ENCODE measurements at places on chromosomes 1 and 21.

DNA sequence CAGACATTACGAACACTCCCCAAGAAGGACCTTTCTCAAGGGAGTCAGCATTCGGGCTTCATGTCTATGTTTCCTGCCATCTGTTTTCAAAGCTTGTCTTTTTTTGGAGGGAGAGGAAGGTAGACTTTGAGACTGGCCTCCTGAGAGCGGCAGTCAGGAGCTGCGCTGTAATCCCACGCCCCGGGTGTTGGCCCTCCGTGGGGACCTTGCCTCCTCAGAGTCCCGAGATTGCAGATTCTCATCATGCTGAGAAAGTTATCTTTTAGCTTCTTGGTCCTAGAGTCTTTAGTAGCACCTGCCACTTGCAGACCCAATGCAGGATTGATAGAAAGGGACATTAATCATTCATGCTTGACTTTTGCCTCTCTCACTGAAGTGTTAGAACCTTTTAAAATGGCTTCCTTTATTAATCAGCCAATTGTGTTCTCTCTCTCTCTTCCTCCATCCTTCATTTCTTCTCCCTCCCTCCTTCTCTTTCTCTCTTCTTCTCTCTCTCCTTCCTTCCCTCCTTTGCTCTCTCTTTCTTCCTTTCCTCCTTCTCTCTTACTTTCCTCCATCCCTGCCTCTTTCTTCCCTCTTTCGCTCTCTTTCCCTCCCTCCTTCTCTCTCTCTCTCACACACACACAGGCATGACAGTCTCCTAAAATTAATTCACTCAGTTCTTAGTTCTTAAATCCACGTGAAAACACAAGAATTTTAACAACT lies 25.2 kb upstream of the GNPAT start:
- no peak for DNase-seq

DNA sequence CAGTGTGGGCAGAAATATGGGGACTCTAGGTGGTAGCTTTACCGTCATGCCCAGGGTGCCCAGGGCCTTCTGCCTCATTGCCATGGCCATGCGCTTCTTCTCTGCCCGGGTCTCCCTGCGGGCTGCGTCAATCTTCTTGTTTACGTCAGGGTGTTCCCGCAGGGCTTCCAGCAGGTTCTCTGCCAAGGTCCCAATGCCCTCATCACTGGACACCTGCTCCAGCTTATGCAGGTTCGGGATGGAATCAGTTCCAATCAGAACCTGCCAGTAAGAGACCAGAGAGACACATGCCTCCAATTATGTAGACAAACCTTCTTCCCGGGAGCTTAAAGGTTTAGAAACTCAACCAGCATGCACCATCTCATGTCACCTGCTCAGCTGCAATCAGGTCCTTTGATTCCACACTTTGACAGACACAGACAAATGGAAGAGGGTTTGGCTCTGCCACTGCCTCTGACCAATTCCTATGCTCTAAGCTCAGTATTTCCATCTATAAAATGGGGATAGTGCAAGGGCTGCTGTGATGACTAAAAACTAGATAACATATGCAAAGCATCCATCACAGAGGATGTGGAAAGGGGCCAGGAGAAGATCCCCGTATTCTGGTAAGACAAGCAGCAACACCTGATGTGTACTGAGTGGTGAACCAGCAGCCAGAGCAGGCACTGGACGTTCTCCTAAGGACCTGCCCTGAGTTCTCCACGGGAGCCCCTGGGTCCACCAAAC lies 121.2 kb downstream of the UBR4 start:
- DNase-seq = no peak

GRCh38 chr1:180997843-180998504 lies 24.7 kb downstream of the STX6 start:
- DNase-seq = no peak

DNA sequence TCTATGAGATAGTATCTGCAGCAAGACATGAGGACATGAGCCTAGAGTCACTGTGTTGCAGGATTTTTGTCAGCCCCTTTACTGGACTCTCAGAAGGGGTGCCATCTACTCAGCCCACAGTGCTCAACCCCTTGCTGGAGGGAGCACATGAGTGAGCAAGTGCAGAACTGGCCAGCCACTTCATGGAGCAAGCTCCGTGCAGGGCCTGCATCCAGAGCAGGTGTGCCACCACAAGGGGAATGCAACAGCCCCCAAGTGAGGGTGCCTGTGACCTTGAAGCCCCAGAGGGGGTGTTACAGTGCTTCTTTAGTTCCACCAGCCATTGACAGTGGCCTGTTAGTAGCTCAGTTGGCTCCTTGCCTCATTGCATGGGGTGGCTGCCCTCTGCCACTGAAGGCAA lies 649.7 kb downstream of the PLPP3 start:
- no peak for DNase-seq

DNA sequence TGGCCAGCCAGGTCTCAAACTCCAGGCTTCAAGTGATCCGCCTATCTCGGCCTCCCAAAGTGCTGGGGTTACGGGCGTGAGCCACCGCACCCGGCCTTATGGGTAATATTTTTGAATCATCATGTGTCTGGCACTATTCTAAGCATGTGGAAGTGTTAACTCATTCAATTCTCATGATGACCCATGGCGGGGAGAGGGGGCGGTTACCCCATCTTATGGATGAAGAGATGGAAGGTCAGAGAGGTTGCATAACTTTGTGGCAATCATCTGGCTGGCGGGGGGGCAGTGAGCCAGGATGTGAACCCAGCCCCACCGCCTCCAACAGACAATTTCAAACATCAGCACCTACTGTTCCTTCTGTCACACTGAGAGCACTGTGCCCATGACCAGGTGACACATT lies 11.5 kb upstream of the TAS1R2 start:
- DNase-seq = no peak

- DNase-seq = no peak
Measured at GRCh38 chr21:35316456-35316855, 267.4 kb upstream of the RUNX1 start.

DNA sequence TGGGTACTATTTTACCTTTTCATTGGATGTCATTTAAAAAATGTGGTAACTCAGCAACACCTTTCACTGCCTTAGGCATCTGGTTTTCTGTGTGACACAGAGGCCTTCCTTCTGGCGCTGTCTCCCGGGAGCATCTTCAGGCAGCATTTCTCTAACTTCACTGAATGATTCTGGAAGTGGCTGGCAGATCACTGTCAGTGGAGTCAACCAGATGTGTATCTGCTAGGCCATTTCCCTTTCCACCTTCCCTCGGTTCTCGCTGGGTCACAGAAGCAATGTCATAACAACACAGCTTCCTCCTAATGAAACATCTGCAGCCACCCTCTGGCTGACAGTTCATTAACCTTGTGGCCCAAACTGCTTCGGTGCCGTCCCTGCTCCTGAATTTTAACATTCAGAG lies 137.8 kb downstream of the KIF26B start:
- no peak for DNase-seq

GRCh38 chr1:62142496-62142895 lies 52.2 kb upstream of the L1TD1 start:
- no peak for DNase-seq

DNA sequence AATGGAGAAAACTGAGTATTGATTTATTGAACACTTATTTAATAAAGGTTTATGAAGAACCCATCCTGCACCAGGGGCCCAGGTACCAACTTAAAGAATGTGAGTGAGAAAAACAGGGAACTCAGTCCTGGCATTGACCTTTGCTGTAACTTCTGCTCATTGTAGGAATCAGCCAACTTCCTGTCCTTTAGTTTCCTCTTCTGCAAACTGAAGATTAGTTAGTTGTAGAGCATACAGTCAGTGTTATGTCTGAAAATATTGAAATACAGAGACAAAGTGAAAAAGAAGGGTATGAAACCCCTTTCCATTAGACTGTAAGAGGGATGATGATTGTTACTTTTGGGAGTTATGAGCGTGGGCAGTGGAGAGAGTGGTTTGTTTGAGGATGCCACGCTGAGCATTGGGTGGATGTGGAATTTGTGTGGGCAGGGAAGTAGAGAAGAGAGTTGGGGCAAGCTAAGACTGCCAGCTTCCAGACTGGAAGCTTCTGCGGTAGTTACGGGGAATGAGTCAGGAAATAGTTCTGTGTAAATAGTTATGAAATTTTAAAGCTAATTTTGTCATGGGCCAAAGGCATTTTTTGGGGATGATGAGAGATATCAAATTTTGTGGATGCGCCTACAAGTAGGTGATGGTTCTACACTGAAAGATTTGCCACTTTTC lies 89.2 kb downstream of the GPR88 start:
- no peak for DNase-seq

- no peak for DNase-seq
Measured at GRCh38 chr1:38190983-38191382, 144.4 kb upstream of the POU3F1 start.

DNA sequence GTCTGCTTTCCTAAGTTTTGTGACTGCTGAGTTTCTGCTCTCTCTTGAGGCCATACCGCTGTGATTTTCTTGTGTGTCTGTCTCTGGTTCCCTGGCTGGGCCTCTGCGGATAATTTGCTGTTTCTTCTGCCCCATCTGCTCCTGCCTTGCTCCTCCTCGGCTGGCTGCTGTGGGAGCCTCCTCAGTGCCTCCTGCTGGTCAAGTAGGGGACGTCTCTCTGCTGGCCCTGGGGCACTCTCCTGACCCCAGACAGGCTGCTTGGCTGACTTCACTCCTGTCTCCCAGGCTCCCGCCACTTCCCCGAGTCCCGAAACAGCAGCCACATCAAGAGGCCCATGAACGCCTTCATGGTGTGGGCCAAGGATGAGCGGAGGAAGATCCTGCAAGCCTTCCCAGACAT lies 28.5 kb downstream of the ETNK2 start:
- no peak for DNase-seq

DNA sequence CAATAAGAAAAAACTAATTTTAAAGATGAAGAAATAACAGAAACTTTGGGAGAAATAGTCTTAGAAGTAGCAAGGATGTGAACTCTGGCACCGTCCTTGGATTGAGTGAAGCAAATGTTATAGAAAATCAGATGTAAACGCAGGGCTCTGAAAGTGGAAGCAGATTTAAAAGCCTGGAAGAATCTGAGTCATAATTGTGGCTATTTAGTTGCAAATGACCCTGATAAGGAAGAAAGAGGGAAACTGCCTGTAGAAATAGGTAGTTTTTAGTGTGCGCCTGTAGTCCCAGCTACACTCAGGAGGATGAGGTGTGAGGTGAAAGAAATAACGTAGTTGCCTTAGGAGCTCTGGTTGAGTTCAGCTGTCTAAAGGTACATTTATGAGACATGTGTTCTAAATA lies 101.0 kb downstream of the NGF start:
- DNase-seq = no peak

- DNase-seq = no peak
Measured at GRCh38 chr1:53641481-53642214, 97.3 kb downstream of the GLIS1 start.

DNA sequence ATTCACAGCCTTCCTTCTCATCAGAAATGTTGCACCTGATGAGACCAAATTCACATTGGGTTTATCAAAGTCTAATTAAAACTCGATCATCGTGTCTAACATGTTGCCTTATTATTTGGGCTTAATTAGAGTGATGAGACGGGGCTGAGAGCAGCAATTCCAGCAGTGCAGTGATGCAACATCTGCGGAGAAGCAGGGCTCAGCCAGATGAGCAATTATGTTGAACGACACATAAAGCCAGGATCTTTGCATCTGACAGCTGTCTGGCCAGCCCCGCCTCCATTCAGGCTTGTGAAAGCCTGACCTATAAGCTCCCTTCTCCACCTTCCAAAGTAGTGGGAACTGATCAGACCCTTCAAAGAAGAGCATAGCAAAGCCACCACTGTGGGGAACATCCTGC lies 109.8 kb downstream of the C1orf94 start:
- no peak for DNase-seq

DNA sequence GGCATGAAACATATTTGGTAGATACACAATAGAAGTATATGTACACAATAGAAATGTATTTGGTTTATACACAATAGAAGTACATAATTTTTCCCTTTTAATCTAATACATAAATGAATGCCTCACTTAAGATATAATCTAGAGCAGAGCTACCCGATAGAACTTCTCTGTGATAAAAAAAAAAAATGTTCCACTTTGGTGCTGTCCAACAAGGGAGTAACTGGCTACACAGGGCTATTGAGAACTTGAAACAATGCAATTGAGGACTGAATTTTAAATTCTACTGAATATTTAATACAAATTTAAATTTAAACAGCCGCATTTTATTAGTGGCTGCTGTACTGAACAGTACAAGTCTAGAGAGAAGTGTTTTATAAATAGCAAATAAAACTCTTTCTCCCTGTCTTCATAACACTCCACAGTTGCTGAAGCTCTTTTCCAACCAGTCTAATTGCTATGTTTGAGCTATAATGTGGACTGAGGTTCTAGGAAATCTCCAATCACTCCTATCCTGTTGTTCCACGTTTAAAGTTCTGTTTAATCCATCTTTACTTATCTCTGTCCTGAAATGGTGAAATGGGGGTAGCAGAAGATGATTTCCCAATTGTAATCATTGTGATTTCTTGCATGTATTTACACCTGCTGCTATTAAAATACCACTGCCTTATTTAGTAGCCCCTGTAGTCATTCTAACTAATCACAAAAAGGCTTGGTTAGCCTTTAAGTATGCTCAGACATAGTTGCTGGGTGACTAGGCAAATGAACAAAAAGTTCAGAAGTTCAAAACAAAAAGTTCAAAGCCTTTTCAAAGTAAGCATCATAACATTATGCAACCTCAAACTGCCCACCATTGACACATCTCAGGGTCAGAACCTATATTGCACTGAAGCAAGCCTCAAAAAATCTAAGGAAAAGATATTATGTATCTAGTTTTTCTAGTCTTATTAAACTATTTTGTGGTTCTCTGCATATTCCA lies 192.3 kb upstream of the C1orf87 start:
- no peak for DNase-seq

DNA sequence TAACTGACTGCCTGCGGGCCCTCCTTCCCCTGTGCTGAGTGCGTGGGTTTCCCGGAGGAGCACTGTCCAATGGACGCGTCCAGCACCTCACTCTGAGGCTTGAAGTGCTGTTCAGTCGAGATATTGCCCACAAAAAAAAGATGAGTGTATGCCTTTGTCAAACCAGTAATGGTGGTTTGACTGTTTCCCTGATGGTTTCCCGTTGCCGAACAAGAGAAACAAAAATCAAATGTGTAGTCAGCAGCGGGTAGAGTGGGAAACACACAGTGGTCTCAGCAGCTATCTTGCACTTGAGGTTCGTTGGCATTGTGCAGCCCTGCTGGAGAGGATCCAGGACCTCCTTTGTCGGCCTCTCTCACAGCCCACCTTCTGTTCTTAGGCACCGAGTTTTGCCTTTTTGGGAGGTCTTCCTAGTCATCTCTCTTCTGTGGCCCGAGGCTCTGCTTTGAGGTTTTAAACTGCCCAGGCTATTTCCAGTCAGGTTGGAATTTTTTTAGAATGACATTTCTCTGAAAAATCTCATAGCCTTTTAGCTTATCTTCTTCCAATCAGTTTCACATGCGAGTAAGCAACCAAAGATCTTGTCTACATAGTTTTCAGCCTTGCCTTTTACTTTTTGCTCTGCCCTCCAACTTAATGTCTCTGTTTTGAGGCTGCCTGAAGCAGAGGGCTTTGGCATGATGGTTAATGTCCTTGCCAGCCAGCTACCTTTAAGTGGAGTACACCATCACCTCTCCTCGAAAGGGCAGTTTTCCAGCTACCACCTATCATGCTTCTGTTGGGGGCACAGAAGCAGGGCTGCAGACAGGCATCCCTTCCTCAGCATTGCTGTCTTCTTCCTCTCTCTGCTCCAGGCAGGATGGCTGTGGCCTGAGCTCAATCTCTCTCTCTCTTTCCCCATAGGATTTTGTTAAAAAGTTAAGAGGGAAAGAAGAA lies 132.3 kb downstream of the URB2 start:
- no peak for DNase-seq

Measured in stimulated activated CD8-positive, alpha-beta memory T cell treated with anti-CD3 and anti-CD28 coated beads, Interleukin-7, amount 100 ng/mL, for 1 hour (primary cell).